SK-N-DZ (cell line): ENCODE measurements at places on chromosomes 13 and 19.

DNA sequence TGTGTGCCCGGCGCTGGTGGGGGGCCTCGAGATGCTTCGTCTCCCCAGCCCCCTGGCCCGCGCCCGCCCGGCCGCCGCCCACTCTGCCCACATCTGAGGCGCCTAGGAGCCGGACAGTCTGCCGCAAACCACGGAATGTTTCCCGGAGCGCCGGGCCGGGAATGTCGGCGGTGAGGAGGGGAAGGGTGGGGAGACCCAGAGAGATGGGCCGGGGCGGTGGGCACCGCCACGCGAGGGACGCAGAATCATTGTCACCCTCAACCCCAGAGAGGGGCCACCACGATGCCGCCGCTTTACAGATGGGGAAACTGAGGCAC is 46.1 kb upstream of the NFIC start:
- DNase-seq: no peak

GRCh38 chr13:22451327-22451741 is 729.4 kb upstream of the SGCG start:
- DNase-seq: no peak

DNA sequence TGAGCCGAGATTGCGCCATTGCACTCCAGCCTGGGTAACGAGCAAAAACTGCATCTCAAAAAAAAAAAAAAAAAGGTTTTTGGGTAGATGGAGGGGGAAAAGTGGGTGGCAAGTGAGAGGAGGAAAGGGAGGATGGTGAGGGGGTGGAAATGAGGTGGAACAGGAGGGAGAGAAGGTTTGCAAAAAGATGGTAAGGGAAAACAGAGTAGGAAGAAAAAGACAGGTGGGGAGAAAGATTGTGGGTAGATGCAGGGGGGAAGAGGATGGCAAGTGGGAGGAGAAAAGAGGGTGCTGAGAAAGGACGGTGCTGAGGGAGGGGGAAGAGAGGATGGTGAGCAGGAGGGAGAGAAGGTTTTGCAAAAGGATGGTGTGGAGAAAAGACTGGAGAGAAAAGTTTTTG is 57.8 kb upstream of the C1QTNF9B start:
- DNase-seq: no peak

DNA sequence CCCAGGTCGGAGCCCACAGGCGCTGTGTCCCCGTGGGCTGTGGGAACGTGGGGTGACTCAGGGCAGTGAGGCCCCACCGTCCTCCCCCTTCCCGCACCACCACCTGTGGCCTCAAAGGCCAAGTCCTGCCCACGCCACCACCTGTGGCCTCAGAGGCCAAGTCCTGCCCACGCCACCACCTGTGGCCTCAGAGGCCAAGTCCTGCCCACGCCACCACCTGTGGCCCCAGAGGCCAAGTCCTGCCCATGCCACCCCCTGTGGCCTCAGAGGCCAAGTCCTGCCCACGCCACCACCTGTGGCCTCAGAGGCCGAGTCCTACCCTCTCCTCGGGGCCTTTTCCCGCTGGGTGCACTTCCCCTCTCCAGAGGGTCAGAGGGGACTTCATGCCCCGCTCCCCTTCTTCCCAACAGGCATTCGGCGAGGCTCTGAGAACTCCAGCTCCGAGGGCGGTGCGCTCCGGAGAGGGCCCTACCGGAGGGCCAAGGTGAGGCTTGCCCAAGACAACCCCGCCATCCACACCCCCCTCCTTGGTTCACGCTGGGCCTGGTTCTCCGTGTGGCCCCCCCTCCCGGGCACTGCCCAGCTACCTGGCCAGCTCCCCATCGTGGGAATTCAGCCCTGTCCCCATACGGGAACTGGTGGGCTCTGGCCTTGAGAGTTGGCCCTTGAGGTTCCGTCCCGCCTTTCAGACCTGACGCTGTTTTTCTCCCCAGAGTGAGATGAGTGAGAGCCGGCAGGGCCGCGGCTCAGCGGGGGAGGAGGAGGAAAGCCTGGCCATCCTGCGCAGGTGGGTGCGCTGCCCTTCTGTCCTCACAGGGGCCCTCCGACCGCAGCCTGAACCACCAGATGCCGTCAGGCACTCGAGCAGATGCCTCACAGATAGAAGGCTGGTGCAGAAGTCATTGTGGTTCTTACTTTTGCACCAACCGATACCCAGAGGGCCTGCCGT is 27.4 kb upstream of the F7 start:
- no peak for DNase-seq

- no peak for DNase-seq
These were observed 210.0 kb upstream of the OBI1 start for GRCh38 chr13:78868991-78869390.

- no peak for DNase-seq
These were observed 6.5 kb upstream of the MFSD12 start for GRCh38 chr19:3563709-3564524.

DNA sequence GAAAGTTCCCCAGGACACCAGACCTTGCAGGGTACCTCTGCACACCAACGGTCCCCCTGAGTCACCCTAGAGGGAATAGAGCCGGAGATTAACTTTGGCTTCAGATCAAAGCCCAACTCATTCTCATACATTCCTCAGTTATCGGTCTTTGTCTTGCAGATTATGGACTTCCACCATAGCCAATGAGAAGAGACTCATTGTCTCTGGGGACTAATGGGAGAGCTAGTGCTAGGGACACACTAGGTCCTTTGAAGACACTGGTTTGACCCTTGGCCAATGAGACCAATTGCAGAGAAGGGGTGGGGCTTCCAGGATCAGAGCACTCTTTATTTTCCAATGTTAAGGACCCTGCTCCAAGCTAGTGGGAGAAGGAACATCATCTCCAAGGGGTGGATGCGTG is 6.1 kb downstream of the KLK7 start:
- DNase-seq: no peak

- no peak for DNase-seq
These were observed 135.6 kb downstream of the RNF17 start for GRCh38 chr13:24899601-24900000.

DNA sequence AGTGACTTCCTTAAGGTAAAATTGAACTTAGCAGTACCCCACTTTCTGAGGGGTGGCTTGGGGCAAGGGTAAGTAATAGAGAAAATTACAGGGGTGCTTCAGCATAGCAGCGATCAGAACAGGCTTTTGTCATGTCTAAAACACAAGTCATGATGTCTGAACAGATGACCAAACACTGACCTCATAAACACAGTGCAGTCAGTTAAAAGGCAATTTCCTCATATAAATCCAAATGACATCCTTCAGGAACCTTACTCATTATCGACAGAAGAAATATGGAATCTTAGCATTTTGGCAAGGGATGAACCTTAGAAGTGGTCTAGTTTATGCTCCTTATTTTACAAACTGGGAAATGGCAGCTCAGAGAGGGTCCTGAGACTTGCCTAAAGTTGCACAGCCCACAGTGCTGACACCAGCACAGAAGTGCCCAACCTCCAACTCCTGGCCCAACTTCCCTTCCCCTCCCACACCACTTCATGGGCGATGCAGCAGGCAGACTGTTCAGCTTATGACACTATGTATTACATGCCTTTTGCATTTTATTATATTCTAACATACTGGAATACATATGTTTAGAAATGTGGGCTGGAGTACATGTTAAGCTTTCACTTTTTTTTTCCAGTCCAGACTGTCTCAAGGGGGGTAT is 3.6 kb downstream of the GJA3 start:
- no peak for DNase-seq
